Heart left ventricle (tissue), 16 donors: ENCODE measurements at places on chromosomes 4 and X. TPM values are rescaled to one million over a fixed set of nuclear protein-coding genes. Genes with fewer than 3 reads are reported as not detected.

MCF2 gene
- 0.20 TPM for total RNA-seq

SLIT2 gene
- total RNA-seq, result 4.0 TPM

DSPP gene
- not detected for total RNA-seq

DNA sequence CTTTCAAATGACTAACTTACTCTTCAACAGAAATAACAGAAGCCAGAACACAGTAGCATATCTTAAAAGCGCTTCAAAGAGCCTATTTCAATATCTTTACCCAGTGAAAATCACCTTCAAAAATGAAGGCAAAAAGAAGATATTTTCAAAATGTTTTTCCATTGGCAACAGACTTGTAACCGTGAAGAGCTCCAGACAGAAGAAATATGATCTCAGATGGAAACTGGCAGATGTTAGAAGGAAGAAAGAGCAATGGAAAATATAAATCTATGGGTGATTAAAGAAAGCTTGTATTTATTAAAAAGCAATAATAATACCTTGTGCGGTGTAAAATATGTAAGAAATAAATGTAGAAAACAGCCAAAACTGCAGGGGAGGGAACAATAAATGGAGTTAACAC is 35.7 kb downstream of the PRKG2 start:
- DNase-seq, result no peak

DNA sequence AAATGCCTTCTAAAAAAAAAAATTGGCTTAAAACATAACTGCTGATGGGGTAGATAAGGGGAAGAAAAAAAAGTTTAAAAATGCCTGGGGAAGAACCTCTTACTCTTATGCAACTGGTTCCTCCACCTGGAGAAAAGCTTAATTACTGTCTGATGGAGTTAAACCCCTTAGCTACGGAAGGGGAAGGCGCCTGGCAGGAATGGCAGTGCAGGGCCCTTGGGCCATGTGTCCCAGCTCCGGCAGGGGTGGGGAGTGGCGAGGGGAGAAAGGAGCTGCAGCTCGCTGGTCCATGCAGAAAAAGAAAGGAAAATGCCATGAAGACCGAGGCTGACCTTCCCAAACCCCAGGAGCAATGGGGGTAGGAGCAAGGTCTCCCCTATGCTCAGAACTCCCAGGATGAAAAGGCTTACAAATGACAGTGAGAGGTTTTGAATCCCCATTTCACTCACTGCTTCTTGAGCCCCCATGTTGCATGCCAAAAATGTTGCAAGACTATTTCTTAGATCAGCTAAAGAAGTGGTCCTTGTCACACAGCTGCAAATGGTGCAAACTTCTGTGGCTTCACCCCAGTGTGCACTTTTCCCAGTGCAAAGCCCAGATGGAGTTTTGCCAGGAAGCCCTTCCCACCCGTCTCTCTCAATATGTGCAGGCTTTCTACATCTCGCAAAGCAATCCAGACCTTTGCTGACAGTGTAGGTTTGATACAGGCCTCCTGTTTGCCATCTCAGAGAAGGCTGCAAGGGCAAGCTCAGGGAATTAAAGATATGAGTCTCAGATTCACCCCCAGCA is 204.8 kb upstream of the CT83 start:
- DNase-seq, result no peak

DNA sequence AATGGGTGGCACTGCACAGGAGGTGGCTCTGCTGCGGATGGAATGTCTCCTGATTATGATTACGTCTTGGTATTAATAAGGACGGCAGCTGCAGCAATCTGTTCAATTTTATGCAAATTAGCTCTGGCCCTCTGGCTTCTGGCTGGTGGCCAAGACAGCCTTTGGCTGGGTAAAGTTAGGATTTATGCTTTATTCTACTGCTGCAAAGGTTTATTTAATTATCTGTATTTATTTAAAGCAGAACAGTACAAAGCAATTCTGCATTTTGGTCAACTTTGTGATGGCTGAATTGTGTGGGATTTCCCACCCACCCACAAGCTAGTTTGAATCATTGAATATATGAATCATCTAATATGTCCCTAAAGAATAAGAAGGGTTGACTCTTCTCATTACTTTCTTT is 745.6 kb upstream of the FAM241A start:
- DNase-seq, result no peak
